ENCODE measurements at places on chromosomes 7 and 10.

DNA sequence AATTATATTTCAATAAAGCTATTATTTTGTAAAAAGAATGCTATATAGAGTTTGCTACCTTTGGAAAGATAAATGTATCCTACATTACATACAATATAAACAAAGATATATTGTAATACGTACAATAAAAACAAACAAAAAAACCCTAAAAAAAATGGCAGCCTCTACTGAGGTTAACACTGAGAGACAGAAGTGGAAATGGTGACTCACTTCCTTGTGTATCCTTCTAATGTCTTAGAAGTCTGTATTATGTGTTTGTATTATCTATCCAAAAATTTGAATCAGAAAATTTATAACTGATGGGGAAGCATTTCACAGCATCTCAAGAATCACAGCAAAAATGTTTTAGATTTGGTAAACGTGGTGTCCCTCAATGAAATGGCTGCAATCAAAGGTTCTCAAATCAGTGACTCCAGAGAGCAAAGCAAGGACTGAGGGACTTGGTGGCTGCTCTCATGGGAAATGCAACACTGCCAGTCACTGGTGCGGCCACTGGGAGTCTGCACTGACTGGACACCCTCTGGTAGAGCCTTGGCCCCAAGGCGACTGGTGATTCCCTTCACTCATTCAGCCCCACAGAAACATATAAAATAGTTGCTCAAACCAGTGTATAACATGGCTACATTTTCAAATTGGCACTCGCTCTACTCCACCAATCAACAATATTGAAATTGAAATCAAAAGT is 53.8 kb downstream of the PANK1 start:
- DNase-seq = no peak

- no peak for DNase-seq
Observed at GRCh38 chr7:21383227-21384220, 44.4 kb upstream of the SP4 start.

DNA sequence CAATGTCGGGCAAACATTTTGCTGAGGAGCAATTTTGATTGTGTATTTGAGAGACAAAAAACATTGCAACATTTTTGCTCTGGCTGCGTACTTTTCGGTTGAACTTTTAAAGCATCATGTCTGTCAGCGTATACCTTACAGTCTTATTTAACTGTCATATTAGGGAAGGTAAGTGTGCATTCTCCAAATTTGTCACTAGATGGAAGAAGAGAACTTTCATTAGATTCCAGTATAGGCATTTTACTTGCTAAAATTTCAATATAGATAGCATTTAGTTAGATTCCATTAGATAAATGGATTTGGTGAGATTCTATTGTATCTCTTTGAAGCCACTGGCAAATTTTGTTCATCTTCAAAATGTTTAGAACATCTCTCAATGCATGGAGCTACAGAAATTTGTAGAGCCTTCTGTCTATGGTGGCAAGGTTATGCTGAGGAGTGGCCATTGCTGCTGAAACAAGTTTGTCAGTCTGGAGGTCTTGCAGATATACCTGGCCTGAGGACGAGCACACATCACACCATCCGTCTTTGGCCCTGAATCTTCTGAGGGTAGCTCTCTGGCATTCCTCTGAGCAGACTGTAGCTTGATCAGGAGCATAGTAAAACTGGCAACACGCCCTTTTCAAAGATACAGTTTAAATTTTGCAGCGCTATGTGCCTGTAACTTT is 437.5 kb upstream of the MBL2 start:
- DNase-seq = no peak

DNA sequence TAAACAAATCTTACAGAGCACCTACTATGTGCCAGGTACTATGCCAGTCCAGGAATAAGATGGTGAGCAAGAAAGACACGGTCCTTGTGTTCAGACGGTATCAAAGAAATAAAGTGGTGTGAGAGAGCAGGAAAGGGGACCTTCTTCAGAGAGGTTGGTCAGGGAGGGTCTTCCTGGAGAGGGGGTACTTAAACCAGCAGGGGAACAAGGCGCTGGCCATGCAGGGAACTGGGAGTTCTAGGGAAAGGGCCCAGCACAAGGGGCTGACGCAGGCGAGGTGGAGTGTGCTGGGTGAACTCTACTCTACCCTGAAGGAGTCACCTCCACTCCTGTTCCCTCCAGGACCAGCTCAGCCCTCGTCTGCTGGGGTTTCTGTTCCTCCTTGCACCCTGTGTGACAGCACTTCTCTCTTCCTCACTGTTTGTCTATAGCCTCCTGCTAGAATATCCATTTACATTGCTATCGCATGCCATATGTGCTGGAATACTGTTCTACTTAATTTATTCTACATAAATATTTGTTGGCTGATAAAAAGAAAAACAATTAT is 73.5 kb downstream of the AOAH start:
- DNase-seq = no peak

GRCh38 chr10:48343921-48344598 is 37.6 kb downstream of the MAPK8 start:
- DNase-seq = no peak

DNA sequence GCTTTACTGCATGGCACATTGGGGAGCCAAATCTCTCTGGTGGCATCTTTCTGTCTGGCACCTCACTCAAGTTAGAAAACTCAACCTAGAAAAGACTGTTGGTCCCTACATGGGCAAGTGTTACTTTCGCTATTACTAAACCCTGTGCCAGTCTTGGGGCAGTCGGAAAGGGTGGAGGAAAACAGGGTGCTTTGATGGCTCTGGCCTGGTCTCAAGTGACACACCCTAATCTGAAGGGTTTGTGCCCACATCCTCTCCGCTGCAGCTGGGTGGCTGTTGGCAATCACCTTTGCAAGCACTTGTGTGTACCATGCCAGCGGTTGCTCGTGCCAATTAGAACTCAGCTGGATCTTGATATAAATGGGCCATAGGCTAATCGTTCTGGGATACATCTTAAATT is 159.8 kb upstream of the ITGB1 start:
- DNase-seq = no peak

DNA sequence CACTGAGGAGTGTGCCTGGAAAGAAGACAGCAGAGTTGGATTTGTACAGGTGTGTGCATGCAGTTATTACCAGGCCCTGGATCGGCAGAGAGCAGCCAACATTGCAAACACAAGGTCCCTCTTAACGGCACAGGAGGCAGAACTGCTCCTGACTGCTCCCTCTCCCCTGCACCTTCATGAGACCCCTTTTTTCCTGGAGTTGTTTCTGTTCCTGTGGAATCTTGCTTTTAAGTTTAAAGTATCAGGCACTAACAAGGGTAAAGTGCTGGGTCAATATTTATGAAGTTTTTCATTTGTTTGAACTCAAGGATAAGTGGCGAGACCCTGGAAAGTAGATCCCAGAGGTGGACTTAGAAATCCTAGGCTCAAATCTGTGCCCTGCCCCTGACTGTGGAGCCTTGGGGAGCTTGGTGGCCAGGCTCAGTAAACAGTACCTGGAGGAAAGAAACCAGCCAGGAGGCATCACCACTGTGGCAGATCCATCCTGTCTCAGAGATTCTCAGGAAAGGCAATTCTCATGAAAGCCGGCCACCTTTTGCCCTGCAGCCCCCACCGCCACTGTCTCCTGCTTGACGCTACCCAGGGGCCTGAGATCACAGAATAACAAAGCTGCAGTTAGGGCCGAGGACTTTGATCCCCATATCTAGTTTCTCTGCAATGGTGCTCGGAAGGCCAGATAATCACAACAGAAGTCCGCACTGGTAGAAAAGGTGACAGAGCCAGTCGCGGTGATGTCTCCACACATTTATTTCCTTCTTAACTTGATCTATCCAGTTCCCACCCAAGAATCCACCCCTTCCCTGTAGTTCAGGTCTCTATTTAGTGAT is 36.7 kb downstream of the DDC start:
- DNase-seq = no peak

- DNase-seq = no peak
Observed at GRCh38 chr7:132255115-132255797, 321.0 kb downstream of the PLXNA4 start.

DNA sequence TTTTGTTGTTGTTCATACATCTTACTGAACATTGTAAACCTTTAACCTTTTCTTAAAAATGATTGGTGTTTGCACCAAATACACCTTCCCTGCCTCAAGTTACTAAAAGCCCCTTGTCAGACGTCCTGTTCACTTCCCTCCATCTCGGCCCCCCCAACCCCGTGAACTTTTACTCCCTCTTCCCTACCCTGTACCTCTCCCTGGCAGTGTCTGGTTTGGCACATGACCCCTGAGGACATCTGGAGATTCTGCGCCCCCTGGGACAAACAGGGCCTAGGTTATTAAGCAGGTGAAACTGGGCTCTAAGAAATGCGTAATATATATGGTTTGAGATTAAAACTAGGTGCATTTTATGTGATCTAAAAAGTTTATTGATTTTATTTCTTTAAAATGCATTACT is 1.4 kb downstream of the PPP2R2D start:
- DNase-seq = no peak

- no peak for DNase-seq
Observed at GRCh38 chr7:107233-107632, 85.1 kb upstream of the FAM20C start.

DNA sequence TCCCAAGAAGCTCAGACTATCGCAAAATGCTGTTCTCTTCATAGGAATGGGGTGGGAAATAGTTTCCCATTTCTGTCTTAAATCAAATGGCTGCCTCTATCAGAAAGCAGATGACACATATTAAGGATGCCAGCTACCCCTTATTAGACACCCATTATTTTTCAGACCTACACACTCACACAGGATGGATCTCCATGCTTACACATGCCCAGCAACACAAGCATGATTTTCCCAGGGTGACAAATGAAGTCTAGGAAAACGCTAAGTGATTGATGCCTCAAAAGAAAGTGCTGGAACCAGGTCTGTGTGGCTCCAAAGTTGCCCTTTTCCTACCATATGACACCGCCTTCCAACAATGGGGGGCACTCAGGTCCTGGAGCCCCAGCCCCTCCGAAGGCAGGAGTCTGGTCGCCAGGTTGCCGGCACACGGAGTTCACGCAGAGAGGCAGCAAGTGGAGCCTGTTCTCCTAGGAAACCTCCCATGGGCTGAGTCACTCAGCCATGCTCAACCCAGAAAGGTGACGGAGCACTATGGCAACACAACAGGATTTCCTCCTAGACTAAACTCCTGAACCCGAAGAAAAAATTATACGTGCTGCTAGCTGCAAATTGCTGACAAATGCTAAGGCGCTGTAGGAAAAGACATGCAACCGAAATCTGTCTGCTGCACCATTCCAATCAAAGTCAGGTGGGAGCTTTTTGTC is 19.8 kb downstream of the VOPP1 start:
- no peak for DNase-seq

- no peak for DNase-seq
Observed at GRCh38 chr10:74290708-74291107, 139.7 kb downstream of the ADK start.

GRCh38 chr7:85125651-85126131 is 61.2 kb downstream of the SEMA3D start:
- DNase-seq = no peak

DNA sequence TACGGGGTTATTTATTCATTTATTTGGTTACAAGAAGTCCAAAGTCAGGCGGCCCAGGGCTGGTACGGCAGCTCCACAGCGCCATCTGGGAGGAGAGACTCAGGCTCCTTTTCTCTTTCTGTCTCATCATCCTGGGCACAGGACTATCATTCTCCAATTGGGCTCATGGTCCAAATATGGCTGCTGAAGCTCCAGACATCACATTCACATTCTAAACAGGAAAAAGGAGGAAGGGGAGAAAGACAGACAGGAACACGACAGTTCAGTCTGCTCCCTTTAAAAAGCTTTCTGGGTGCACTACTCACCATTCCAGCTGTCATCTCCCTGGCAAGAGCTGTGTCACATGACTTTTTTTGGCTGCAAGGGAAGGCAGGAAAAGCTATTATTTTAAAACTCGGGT is 74.4 kb upstream of the PDZD8 start:
- no peak for DNase-seq
